Caco-2 (cell line): ENCODE measurements at places on chromosomes 2 and 18.

DNA sequence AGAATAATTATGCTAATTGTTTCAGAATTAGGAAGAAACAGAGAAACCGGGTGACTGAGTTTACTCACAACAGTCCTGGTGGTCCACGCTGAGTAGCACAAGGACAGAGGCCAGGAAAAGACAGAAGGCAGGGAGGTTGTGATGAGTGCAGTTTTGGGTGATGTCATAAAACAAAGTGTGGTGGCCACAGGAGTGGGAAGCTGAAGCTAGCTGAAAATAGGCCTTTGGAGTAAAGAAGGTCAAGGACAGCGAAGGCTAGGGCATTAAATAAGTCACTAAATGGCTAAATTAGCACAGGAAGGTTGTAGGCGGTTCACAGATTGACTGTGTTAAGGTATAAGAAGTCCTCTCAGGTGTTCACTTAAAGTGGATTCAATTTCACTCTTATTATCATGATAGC, 120.9 kb upstream of the TTN start:
- no peak for DNase-seq

GRCh38 chr2:46684661-46685060, 205.3 kb downstream of the TMEM247 start:
- DNase-seq, result no peak

- no peak for DNase-seq
Measured at GRCh38 chr2:224984637-224985036, 57.6 kb downstream of the DOCK10 start.

DNA sequence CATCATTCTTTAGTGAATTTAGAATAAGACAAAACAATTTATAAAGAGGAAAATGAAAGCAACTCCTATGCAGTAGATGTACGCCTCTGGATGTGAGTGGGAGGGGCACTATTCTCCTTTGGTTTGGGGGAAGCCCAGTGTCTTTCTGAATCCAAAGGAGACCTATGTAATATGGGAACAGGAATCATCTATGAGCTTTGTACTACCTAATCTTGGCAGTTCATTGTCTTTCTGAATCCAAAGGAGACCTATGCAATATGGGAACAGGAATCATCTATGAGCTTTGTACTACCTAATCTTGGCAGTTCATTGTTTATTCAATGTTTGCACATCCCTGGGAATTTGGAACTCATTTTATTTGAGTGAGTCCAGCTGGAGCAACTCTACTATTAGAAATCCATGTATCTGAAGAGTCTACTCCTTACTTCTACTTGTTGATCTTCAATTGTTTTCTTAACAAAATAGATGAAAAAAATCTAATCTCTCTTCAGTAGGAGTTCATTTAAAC, 401.1 kb upstream of the LRATD1 start:
- no peak for DNase-seq

- DNase-seq, result no peak
Measured at GRCh38 chr18:58140387-58141325, 96.6 kb downstream of the NEDD4L start.

GRCh38 chr2:88747990-88748389, 56.5 kb downstream of the RPIA start:
- DNase-seq, result no peak

DNA sequence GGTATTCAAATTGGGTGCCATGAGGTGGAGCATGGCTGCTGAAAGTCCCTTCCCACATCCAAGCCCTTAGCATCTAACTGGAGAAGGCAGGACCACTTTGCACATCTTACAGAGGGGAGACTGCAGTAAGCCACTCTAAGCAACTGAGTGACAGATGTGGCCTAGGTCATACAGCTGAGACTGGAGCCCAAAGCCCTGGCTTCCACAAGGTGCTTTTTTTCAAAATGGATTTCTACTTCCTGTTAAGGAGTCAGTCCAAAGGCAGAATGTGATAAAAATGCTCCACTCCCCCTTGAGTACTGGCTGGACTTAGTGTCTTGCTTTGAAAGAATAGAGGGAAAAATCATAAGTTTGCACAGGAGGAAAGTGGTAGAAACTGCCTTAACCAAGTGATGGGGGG, 424.0 kb upstream of the SPRED2 start:
- DNase-seq, result no peak

DNA sequence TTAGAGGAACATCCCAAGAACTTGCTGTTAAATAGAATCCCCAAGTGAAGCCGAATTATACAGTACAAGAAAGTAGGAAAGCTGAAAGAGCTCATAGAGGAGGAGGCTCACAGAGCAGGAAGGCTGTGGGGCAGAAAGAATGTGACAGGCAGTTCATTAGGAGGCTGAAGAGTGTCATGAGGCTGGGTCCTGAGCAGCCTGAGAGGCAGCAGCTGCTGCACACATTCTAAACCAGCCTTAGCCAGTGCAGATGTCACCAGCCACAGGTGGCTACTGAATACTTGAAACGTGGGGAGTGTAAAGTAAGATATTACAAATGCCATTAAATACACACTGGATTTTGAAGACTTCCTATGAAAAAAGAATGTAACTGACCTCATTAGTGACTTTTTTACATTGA, 490.2 kb upstream of the KLHL29 start:
- DNase-seq, result no peak

DNA sequence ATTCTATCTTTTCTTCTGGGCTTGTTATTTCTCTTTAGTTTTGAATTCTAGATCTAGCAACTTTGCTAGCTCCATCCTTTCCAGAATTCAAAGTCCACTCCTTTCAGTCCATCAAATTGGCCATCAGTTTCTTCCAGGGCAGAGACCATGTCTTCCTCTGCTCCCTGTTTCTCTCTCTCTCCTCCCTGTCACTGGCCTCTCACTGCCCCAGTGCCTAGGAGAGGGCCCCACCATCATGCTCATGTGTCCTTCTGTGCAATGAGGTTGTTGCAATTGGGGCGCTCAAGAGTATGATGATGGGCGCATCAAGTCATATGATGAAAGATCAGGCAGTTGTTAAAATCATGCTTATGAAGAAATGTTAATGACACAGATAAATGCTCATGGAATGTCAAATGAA, 159.2 kb upstream of the HS6ST1 start:
- DNase-seq, result no peak

- DNase-seq, result peak; percentile 24
Measured at GRCh38 chr2:237791977-237792727, 6.4 kb upstream of the RBM44 start.

- DNase-seq, result no peak
Measured at GRCh38 chr2:169081551-169081950, 12.2 kb downstream of the DHRS9 start.

GRCh38 chr2:120218181-120218580, 5.0 kb downstream of the TMEM185B start:
- no peak for DNase-seq

DNA sequence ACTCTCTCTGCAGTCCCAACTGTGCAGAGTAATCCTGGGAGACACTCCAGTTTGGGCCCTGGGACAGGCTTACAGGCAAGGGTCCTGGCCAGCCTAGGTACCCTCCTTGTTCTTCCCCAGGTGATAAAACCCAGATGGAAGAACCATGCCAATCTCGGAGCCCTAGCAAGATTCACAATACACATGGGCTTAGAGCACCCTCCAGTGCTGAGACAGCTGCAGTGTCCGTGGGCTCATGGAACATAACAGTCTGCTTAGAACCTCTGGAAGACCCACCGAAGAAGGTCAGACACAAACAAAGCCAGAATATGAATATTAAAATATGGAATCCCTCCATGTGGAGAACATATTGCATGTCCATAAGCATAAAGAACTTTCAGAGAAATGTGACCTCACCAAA, 568.1 kb downstream of the KCNJ3 start:
- DNase-seq, result no peak

DNA sequence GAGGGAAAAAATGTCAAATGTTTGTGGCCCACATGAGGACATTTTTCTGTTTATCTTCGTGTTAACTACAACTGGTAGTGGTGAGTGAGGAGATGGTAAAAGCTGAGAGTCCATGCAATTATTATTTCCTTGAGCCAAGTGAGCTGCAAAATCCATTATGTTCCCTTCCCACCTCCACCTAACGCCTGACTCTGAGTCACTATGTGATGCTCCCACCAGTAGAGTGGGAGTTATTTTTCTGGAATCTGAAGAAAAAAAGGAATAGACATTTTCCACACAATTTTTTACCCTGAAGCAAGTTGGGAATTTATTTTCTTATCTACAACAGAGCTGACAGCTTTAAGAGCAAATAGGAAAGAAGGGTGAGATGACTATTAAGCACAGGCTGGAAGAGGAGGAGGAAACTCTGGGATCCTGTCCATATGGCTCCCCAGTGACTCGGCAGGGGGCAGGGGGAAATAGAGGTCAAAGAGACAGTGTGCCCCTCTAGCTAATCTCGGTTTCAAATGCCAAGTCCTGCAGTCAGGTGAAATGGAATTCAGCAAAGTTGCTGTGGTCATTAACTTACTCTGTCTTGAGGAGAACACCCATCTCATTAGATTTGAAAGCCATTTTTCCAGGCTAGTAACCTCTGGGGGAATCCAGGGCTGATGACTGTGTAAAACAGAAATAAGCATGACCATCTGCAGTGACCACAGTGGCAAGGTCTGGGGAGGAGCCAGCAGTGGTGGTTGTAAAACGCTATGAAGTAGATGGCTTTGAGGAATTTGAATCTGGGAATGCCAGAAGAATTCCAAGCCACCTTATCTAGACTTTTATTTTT, 463.9 kb downstream of the STK39 start:
- no peak for DNase-seq

DNA sequence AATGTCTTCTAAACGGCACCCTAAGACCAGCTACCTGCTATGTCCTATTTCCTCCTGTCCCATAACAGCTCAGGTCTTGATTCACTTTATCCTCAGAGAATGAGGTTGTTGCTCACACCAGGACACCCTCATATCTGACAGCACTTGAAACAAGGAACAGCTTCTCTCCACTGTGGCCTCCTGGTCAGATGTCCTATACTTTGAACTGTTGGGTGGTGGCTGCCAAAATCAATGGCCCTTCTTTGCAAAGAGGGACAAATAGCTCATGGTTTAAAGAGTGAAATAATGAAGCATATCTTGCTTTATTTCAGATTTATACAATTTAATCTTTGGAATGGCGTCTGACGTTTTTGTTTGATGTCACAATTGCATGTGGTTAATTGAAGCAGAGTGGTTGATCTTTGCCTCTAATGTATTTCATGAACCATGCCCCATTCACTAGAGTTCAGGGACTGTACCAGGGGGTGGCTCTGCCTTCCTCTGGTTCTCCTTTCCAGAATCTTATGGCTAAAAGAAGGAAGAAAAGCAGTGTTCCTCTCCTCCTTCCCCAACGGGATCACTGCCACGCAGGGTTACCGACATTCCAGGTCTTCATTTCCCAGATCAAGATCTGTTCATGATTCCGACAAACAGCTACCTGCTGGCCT, 24.1 kb upstream of the ZCCHC2 start:
- DNase-seq, result no peak

- DNase-seq, result peak; percentile 58
Measured at GRCh38 chr2:3465844-3466481, 53.4 kb downstream of the ADI1 start.

DNA sequence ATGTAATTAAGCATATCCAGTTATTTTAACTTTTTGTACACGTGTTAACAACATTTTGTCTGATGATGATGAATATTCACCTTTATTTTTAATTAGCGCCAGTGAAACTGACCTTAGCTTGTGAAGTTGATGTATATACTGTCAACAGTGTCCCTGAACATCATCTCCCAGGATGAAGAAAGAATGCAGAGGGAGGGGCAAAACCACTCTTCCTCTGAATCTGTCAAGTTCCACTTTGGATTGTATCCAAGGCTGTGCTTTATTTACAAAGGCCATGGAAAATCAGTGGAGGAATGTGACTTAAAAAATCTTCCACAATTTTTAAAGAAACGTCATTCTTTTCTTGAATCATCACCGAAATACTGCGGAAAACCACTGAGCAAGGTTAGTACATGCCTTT, 4.5 kb upstream of the RMDN2 start:
- no peak for DNase-seq

- no peak for DNase-seq
Measured at GRCh38 chr2:128162266-128162665, 71.3 kb downstream of the UGGT1 start.

DNA sequence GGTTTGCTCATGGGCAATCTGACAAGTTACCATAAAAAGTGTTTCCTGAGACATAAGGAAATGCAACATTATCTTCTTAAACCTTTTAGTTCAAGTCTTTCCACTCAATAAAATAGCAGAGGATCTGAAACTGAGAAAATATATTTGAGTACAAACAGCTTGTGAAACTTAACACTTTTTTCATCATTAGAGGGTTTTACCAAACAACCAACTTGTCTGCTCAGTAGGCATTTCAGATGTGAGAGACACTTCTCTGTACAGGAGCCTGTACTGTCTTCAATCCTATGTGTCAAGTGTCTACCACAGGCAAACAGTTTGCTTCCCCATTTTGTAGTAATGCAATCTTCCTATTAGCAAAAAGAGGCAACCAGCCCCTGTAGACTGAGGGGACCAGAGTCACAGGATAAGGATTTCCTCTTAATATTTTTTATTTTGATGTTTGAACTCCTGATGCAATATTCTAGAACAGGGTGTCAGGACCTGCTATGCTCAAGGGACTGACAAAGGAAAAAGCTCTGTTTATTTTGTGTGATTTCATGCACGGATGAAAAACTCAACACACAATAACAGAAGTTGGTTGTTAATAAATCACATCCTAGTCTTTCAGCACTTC, 159.1 kb upstream of the LHCGR start:
- no peak for DNase-seq

DNA sequence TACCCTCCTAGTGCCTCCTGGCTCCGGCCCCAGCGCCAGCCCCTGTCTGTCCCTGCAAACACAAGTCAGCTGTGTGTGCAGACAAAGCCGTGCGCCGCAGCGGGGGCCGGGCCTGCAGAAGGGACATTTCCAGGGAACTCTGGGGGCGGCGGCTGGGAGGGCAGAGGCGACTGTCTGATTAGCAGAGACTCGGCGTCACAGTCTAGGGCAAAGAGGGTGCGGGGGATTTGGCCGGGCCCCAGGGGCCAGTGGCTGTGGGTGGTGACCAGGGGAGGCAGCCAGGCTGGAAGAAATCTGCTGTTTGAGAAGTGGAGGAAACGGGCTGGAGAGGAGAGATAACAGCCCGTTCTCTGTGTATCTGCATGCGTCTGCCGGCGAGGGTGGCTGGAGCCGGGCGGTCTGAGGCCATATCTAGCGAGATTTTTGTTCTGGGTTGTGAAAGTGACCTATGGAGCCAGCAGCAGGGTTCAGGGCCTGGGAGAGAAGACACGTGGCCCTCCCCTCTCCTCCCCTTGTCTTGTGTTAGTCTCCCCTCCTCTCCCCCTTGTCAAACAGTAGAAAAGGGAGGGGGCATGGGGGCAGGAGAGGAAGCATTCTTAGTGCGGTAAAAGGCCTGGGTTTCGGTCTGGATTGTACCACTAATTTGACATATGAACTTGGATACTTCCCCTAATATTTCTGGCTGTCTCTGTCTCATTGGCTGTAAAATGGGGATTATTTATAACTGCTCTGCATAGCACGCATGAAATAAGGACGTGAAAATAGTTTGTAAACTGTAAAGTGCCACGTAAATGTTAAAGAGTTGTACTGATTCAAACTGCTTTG, 169.4 kb downstream of the SMAD7 start:
- peak; percentile 77 for DNase-seq

- no peak for DNase-seq
Measured at GRCh38 chr2:172113617-172114016, 10.9 kb upstream of the DLX2 start.

- no peak for DNase-seq
Measured at GRCh38 chr18:48926420-48926857, 24.3 kb downstream of the SMAD7 start.

- no peak for DNase-seq
Measured at GRCh38 chr2:46086578-46087070, 210.6 kb upstream of the EPAS1 start.

GRCh38 chr2:72669121-72669520, 156.7 kb downstream of the EXOC6B start:
- no peak for DNase-seq
